ENCODE measurements at places on chromosomes 6 and 20. TPM values are rescaled to one million over a fixed set of nuclear protein-coding genes. Genes with fewer than 3 reads are reported as not detected.

TSHZ2 gene
- 12.7 TPM for total RNA-seq

DNA sequence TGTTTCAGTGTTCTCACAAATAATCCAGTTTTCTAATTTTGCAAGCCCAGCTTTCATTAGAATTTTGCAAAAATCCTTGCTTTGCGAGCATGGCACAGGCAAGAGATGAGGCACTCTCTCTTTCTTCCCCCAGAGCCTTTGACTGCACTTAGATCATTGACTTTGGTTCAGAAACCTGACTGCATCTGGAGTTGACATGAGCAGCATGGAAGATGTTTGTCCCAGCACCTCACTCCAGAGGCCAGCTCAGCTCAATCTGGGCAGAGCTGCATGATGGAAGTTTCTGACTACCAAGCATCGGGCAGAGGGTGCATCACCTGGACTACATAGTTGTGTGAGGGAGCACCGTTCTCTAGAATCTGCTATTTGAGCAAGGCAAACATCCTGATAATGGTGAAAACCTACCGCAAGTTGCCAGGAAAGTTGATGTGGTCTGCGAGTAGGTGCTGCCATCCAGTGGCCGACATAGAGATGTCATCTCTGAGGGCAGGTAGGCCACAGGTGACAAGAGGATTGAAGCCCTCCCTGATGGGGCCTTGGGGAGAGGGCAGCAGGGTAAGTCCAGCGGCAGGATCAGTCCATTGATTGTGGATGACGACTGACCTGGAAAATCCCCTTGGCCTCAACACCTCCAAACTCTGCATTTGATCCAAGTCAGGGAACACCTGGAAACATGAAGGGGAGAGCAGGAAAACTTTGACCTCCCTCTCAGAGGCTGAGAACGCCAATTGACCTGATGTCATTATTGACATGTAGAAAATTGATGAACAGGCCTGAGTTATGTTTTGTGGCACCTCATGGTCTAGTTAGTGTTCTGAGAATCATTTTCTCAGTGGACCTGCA, 3.8 kb upstream of the LPA start:
- H3K4me3 ChIP-seq, result no peak overlapping the region
- no peaks in the 10 kb centered on the region for H3K36me3 ChIP-seq
- no peaks in the 10 kb centered on the region for H3K27me3 ChIP-seq
- no peak overlapping the region for H3K27ac ChIP-seq
- H3K4me1 ChIP-seq, result no peaks in the 10 kb centered on the region
- no peak for DNase-seq

- no peak overlapping the region for H3K4me3 ChIP-seq
- DNase-seq, result no peak
- H3K36me3 ChIP-seq, result no peaks in the 10 kb centered on the region
- no peaks in the 10 kb centered on the region for H3K27me3 ChIP-seq
- no peaks in the 10 kb centered on the region for H3K4me1 ChIP-seq
- no peak overlapping the region for H3K27ac ChIP-seq
These were observed 71.3 kb downstream of the TFAP2B start for GRCh38 chr6:50889935-50890334.

DNA sequence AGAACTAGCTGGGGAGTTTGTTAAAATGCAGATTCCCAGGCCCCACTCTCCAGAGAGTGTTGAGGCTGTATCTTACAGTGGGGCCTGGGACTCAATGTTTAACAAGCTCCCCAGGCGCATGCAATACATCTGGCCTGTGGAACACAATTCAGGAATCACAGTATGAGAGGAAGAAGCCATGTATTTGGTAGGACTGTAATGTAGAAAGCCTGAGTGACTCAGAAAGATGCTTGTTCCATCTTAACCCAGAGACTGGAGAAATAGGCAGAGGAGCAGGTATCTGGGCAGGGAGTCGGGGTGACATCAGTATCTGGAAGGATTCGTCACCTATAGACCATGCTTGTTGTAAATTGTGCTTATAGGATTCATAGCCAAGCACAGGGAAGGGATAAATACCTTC, 90.5 kb downstream of the UNC5CL start:
- no peak overlapping the region for H3K4me3 ChIP-seq
- no peak for DNase-seq
- no peaks in the 10 kb centered on the region for H3K27me3 ChIP-seq
- H3K36me3 ChIP-seq, result no peaks in the 10 kb centered on the region
- no peak overlapping the region for H3K27ac ChIP-seq

GRCh38 chr6:139173172-139173571, 38.3 kb downstream of the HECA start:
- no peaks in the 10 kb centered on the region for H3K27me3 ChIP-seq
- no peak overlapping the region for H3K4me3 ChIP-seq
- no peak for DNase-seq
- H3K4me1 ChIP-seq, result no peaks in the 10 kb centered on the region
- H3K27ac ChIP-seq, result no peak overlapping the region
- H3K36me3 ChIP-seq, result peaks cover 19% of the 10 kb centered on the region

DNA sequence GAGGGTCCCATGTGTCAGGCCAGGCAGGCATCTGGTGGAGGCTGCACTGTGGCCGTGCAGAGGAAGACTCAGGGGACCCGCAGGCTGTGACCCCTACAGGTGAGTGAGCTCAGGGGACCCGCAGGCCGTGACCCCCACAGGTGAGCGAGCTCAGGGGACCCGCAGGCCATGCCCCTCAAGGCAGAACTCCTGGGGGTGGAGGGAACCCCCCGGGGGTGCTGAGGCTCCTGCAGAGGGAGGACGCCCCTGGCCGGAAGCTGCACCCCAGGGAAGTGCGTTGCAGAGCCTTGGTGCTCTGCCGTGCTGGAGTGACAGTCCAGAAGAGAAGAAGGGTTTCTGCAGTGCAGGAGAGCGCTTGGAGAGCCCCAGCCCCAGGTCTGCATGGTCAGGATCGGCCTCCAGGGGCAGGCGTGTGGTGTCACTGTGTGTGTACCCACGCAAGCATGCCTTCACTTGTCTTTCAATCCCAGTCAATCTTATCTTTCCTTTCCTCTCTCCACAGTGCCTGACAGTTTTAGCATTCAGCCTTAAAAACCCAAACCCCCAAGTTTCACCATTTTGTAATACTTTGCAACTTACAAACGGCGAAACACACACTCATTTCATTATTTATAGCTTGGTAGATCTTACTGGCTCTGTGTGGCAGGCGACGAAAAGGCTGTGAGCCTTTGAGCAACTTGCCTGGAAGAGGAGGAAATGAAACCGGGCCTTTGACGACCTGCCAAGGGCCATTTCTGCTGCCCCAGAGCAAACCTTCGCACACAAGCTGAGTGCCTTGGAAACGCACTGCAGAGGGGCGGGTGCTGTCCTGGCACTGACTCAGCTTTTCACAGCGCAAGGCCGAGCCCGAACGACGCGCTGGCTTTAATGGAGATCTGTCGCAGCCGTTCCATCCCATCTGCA, 101.4 kb upstream of the AGPAT4 start:
- no peak overlapping the region for H3K4me3 ChIP-seq
- no peaks in the 10 kb centered on the region for H3K4me1 ChIP-seq
- no peaks in the 10 kb centered on the region for H3K27me3 ChIP-seq
- no peak overlapping the region for H3K27ac ChIP-seq
- no peaks in the 10 kb centered on the region for H3K36me3 ChIP-seq

All from thyroid gland (tissue), 4 donors.